ENCODE measurements at places on chromosomes 11 and 22.

DNA sequence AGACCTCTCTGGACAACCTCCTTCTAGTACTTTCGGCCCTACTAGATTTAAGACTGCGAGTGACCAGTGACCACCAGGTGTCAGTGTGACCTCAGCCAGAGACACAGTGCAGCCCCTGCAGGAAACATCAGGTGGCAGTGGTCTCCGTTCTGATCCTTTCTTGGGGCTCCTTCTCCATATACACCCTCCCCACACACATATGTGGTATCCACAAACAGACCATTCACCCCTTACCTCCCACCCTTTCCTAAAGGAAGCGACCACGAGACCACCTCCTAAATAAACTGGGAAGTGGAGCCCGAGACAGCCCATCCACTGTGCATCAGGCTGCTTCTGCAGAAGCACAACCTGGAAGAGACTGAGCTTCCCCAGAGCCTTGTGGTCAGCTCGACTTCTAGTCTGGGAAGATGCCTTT is 38.5 kb upstream of the CYP2D6 start:
- DNase-seq: peak; percentile 86

DNA sequence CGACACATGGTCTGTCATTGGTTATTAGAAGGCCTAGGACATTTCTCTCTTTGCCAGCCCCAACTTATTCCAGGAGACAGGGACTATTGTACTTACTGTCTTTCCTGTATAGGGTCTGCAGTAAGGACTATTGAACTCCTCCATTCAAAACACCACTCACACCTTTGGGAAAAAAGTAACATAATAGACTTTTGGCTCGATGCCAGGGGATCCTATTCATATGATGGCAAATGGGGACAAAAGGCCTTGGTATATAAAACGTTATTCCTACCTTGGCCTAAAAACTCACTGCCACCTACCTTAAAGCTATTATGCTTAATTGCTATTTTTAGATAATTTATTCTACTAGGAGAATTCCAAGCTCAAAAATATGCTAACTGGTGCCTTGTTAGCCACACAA is 6.3 kb upstream of the NDUFC2 start:
- DNase-seq: no peak

GRCh38 chr22:16957781-16958180 is 50.2 kb downstream of the GAB4 start:
- DNase-seq: peak; percentile 13

DNA sequence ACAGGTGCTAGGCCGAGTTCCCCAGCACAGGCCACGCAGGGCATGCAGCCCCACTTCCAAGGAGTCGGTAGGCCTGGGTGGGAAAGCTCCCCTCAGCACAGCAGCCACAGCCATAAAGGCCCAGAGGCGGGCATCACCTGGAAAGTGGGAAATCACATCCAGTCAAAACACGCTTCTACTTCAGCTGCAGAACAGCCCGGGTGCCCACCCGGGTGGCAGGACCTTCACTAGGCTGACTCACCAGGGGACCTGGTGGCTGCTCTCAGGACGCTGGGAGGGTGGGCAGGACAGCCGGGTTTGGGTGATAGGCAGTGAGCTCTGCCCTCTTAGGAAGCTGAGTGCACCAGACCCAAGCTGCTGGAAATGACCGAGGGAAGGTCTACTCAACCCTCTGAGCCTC is 7.3 kb downstream of the KIAA0930 start:
- DNase-seq: no peak

- DNase-seq: no peak
Observed at GRCh38 chr22:48039326-48039725, 1276.9 kb downstream of the TBC1D22A start.

DNA sequence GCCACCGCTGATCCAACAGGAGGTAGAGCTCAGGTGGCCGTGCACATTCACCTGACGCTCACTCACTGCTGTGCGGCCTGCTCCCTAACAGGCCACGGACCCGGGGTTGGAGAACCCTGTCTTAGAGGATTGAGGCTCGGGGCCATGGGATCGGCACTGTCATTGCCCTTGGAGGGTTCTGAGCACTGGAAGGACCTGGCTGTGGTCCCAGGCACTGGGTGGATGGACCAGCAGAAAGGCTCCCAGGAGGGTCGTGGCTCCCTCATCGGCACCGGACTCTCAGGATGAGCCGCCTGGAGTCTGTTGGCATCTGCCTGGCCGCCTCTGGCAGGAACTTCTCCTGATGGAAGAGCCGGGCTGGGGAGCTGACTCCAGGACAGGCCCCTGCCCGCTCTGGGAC is 6.5 kb downstream of the KCNQ1 start:
- DNase-seq: no peak

DNA sequence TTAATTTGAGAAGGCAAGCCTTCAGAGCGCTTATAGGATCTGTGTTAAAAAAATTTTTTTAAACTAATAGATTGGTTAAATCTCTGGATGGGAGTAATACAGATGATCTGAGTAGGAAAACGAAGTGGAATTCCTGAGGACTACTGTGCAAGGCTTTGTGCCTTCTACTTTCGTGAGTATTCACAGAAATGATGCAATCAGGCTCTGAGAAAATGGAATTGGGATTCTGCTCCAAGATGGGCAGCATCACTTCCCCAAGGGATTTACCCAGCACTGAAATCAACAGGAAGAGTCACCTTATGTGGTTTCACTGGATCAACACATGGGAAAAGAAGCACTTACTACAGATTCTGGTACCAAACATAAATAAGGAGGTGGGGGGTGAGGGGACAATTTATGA is 12.5 kb downstream of the KMT5B start:
- no peak for DNase-seq

DNA sequence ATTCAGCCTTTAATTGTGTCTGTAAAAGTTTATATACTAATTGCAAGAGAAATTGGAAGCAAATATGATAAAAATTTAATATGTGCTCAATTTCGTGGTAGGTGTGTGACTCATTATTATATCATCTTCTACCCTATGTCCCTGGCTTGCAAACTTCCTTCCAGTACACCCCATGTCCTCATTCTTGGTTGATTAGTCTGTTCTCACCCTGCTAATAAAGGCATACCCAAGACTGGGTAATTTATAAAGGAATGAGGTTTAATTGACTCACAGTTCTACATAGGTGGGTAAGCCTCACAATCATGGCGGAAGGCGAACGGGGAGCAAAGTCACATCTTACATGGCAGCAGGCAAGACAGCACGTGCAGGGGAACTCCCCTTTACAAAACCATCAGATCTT is 11.9 kb downstream of the MRGPRX3 start:
- no peak for DNase-seq

DNA sequence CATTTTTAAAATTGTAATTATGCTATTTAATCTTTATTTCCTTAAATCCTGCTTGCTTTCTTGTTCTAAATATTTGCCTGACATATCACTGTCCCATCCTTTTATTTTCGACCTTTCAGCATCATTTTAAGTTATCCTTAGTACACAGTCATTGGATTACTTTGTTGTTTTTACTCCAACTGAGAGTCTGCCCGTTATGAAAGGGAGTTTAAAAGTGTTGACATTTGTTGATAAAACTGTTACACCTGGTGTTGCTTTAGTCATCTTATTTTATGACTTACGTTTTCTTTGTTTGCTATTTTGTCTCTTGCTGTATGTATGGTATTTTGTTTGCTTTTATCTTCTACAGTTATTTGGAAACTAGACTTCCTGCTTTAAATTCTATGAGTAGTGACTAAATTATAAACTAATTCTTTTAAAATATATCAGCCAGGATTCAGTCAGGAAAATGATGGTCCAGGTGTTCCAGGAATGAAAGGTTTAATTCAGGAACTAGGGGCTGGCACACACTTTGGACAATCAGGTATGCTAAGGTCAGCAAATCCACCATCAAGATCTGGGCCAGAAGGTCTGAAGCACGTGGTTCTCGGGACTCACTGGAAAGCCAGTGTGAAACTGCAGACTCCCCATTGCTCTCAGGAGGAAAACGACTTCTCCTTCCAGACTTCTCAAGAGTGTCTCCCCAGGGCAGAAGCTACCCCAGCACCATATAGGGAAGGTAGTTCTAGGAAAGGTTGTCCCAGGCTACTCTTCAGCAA is 86.0 kb downstream of the RASSF10 start:
- no peak for DNase-seq

GRCh38 chr11:110434952-110435779 is 5.4 kb downstream of the FDX1 start:
- no peak for DNase-seq

GRCh38 chr11:36492724-36493304 is 17.3 kb downstream of the TRAF6 start:
- DNase-seq: peak; percentile 45

- no peak for DNase-seq
Observed at GRCh38 chr11:1691026-1691877, 5.7 kb upstream of the KRTAP5-6 start.

- DNase-seq: no peak
Observed at GRCh38 chr22:31957970-31958594, 13.7 kb downstream of the YWHAH start.

- no peak for DNase-seq
Observed at GRCh38 chr11:132493801-132494200, 1038.5 kb downstream of the OPCML start.

DNA sequence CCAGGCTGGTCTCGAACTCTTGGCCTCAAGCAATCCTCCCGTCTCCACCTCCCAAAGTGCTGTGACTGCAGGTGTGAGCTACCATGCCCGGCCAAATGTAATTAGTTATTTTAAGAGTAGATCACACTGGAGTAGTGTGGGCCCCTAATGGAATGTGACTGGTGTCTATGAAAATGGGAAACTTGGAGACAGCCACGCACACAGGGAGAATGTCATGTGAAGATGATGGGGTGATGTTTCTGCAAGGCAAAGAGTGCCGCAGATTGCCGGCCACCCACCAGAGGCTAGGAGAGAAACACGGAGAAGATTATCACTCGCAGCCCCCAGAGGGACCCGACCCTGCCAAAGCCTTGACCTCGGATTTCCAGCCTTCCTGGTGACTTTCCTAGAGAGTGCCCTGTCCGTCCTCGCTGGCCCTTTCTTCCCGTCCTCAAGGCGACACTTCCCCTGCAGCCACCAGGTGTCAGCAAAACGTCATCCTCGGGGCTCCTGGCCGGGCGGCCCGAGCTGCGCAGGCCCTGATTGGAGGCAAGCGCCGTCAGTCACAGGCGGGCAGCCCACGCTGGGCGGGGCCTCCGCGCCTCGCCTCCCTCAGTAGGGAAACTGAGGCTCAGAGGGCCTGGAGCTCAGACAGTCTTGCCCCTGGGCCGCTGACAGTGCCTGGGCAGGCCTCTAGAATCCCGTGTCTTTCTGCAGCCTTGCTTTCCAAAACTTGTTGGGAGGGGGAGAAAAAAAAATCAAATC is 16.3 kb downstream of the CRYBB2 start:
- DNase-seq: peak; percentile 98

GRCh38 chr11:32008880-32009551 is 81.9 kb upstream of the RCN1 start:
- DNase-seq: no peak

DNA sequence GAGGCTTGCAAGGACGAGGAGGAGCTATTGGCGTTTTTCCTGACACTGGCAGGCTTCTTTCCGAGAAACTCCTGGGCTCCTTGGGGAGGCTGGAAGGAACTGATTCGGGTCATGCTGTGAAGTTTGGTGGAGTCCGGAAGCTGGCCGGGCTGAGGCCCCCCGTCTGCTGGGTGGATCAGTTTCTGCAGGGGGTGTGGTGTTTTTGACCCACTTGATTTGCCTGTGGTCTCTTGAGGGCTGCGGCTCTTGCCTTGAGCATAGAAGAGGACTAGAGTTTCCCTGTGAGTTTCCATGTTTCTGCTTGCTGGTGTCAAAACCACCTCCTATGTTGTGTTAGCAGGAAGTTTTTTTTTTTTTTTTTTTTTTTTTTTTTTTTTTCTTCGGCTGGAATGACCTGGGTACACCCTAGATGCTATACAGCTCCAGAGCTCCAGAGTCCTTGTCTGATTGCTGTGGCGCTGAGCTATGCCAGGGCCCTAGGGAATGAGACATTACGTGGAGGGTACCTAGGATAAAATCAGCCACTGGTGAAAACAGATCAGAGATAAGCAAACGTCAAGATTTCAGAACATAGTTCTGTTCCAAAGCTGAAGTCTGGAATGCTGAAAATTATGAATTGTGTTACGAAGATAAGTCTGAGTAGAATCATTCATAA is 728 bp downstream of the TBC1D22A start:
- DNase-seq: peak; percentile 85

GRCh38 chr11:72039031-72039855 is 40.5 kb downstream of the IL18BP start:
- no peak for DNase-seq

- no peak for DNase-seq
Observed at GRCh38 chr11:44364596-44364995, 54.7 kb upstream of the ALX4 start.

DNA sequence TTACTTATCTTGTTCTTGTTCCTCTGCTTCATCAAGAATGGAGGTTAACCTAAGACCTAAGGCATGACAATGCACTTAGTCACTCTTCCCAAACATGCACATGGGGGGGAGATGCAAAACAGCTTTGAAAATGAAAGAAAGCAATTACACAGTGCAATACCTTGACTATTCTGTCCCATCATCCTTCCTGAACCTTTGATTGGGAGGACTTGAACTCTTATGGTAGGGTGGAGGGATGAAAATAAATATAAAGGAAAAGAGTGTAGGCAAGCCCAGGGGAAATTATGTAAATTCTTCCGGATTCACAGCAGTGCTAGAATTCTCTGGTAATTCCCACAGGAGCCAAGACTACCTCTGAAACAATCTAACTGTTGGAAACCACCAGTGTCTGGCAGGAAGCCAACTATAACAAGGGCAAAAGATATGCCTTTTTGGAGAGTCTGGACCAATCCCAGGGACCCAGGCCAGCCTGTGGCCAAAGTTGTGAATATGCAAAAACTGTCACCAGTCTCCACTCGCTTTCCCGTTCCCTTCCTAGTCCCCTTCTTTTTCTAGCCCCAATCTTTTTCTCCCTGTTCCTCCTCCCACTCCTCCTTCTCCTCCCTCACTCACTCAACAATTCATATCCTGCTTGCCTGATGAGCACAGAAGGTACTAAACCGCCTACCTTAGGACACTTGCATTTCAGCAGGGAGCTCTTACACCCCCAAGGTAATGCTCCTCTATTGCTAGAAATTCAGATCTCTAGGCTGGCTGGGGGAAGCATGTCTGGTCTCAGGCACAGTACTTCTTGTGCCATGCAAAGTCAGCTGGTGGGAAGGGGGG is 2.5 kb upstream of the RCN1 start:
- no peak for DNase-seq

- DNase-seq: no peak
Observed at GRCh38 chr11:47592251-47592650, 2.0 kb downstream of the C1QTNF4 start.

DNA sequence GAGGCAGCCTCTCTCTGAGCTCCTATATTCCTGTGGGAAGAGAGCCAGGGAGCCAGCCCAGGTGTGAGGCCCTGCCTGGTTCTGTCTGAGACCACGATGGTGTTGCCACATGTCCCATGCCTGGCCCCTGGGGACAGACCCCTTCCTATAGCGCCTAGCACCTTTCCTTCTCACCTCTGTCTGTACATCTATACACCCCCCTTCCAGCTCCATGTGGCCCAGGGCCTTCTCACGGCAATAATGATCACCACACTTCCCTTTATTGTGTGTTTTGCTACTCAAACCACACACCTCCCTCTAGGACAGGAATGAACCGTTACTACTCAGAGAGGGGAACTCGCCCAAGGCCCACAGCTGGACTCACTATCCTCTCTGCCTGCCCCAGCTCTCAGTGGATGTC is 12.8 kb downstream of the CD82 start:
- DNase-seq: peak; percentile 64

All from GM10248 (cell line).